ENCODE measurements at places on chromosomes 3 and 15.

GRCh38 chr3:16936233-16936632 is 51.5 kb downstream of the PLCL2 start:
- DNase-seq, result no peak

- DNase-seq, result no peak
Observed at GRCh38 chr15:64444836-64445235, 15.5 kb upstream of the ZNF609 start.

DNA sequence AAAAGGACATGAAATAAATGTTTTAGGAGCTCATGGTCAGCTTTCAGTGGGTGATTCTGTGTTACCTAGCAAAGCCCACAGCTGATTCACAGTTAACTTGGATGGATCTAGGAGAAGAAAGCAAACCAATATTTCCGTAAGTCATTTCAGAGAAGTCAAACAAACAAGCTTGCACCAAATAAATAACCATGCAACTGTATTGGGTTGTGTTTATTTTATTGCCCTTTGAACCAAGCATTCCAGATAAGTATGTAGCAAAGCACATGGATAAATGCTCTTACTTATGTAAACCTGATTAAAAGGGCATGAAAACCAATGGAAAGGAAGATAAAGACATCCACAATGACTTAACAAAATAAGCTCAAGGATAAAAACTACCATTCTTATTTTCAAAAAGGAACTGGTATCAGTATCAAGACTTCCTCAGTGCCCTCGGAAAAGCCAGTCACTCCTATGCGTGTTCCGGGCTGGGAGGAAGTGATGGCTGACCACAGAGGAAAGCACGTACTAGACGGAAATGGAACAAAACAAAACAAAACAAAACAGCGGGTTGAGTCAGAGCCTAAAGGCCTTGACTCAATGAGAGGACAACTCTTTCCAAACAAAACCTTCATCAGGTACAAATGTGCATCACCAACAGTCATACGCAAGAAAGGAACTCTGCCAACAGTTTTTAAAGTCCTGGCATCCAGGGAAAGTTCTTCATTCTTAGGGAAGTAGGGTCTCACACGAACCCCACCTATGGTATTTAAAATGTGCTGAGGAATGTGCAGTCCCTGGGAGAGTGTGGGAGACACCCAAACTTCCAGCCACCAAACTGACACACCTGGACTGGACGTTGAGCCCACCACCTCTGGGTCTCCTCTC is 103.3 kb downstream of the SNRK start:
- peak; percentile 15 for DNase-seq

GRCh38 chr3:124246949-124247348 is 255.0 kb upstream of the ROPN1 start:
- DNase-seq, result no peak

DNA sequence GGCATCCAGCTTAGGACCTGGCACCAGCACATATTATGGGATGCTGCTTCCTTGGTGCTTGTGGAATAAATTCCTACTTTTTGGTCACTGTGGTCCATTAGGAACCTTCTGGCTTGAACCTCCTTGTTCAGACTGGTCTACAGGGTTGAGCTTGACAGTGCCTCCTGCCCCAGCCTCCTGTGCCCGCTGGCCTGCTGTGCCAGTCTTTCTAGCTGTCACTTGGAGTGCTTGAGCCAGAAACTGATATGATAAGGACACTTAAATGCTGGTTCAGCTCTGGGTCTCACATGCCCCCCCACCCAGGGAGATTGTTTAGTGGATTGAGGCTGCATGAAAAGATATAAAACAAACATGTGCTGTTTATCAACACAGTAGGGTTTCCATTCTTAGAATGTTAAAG is 147.8 kb downstream of the SLCO3A1 start:
- no peak for DNase-seq

DNA sequence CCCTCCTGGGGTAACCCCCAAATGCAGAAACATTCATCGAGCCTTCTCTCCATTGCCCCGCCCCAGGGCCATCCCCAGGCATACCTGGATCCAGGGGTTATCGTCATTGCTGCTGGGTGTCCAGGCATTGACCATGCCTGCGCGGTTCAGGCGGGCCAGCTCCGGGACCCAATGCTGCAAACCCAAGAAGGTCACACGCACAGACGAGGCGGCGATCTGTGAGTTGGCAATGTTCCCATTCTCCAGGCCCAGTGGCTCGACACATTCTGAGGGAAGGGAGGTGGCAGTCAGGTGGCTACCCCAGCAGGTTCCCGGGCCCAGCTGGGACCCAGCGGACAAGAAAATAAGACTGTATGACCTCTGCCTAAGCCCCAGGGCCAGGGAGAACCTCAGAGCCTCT is 6.1 kb downstream of the MFGE8 start:
- no peak for DNase-seq

- DNase-seq, result no peak
Observed at GRCh38 chr3:147903026-147903425, 493.9 kb downstream of the ZIC1 start.

GRCh38 chr3:197749315-197749600 is 425 bp upstream of the FYTTD1 start:
- no peak for DNase-seq

DNA sequence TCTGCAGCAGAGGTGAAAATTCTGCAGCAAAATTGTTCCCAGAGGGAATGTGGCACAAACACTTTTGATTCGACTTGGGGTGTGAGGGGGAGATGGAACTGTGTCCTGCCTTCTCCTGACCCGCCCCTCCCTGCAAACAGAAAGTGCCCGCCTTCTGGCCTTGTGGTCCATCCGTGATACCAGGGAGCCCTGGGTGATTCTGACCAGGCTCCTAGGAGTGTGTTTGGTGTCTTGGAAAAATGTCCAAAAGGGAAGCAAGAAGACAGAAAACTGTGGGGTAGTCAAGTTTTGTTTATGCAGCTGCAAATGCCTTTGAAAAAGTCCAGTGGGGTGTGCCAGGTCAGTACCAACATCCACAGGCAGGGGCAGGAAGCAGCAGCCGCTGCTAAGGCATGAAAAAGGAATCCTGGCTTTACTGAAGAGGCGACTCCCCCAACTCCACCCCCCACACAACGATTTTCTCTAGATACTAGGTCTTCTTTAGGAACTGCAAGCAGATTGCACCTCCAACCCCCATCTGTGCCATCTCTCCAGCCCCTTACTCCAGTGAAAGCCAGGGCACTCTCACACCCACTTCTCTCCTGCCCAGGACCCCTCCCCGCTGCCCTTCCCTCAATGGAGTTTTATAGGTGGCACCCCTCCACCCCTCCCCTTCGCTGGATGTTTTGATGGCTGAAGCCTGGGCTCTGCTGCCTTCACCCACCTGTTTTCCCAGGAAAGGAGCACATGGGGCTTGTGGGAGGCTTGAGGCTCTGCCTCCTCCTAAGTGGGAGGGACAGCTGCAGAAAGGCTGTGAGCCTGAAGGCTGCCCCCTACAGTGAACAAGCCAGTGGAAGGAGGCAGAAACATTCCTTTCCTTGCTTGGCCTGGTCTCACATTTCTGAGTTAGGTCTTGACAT is 82.4 kb upstream of the HERC1 start:
- DNase-seq, result no peak

DNA sequence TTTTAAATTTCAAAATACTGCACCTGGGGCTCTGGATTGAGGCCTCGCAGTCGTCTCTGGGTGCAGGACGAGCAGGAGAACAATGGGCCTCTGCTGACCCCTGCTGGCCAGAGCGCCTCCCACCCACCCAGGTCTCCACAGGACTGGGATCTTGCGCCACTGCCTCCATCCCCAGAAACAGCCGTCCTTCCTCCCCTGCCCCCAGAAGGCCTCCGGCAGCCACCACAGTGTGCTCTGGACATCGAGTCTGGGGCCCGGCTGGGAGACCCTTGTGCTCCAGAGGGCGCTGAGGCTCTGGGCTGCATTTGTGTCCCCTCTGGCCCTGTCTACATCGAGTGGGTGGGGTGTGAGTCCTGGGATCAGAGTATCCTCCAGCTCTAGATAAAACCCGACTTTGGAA is 6.7 kb upstream of the ACSBG1 start:
- peak; percentile 45 for DNase-seq

DNA sequence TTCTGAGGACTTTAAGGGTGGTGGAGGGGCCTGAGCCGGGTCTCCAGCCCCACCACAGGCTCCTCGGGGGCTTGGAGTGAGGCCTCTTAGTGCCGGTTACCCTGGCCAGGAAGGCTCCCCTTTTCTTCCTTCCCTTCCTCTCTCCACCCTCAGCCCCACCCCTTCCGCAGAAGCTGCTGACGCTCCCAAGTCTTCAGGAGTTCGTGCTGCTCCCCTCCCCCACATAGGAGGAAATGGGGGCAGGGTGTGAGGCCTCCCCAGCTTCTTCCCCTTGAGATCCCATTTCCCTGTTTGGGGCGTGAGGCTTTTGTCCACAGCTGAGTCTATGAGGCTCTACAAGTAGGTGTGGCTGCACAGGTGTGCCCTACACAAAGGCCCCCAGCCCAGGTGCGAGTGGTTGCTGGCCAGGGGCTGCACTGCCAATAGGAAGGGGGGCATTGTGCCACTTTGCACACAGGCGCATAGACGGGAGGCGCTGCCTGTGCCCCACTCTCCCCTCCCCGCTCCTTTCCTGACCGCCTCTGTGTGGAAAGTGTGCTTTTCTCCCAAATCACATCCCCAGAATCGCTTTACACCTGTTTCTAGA is 915 bp upstream of the CALML4 start:
- DNase-seq, result no peak

DNA sequence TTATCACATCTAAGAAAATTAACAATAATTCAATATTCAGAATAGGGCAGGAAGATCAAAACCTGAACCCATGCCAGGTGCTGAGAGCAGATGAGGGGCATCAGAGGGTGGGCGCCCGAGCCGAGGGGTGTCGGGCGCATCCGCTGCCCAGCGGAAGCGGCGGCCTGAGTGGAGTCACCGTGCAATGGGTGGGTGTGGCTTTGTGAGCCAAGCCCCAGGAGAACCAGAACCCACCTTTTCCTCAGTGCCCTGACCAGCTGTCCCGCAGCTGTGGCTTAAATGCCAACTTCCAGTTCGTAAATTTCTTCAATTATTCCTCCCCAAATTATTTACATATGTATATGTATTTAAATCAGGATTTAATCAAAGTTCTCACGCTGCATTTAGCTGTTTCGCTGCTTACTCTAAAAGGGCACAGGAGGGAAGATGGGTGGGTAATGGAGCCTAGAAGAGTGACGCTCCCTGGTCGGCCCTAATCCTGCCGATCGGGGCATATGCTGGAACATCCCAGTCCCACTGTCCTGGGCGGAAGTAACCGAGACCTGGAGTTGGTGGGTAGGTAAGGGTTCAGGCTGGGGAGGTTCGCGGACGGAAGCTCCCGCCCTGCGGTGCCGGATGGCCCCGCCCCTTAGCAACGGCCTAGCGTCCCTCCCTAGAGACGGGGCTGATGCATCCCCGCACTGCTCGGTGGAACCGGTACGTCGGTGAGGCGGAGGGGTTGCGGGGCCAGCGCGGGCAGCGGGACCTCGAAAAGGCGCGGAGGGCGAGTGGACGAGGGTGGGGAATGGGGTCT is 1.3 kb downstream of the DNAH1 start:
- peak; percentile 48 for DNase-seq

DNA sequence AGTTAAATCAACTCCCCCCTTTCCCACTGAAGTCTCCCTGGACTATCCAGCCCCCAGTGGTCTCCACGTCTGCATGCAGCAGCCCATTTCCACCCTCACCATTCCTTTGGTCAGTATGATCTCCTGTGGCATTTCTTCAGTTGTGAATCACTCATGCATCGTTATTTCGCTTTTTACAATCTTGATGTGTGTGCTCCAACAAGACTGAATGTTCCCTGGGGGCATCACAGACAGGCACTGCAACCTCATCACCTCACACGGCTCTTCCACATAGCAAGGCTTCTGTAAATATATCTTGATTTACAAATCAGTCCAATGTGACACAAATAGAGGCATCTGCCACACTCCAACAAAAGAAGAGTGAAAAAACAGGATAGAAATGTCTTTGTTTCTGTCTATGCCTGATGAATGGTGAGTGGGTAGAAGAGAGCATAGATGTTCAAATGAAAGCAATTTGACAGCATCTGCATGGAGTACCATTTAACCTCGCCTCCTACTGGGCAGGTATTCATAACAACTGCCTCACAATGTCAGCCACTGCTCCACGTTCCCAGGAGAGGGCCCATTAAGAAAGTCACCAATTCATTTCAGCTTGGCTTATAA is 5.2 kb downstream of the HEG1 start:
- DNase-seq, result no peak

GRCh38 chr15:69523010-69524001 is 70.7 kb downstream of the RPLP1 start:
- peak; percentile 39 for DNase-seq

- DNase-seq, result no peak
Observed at GRCh38 chr15:85547386-85547785, 167.0 kb downstream of the AKAP13 start.

GRCh38 chr3:8900869-8901268 is 62.4 kb downstream of the RAD18 start:
- DNase-seq, result no peak

GRCh38 chr3:79751703-79752102 is 16.1 kb downstream of the ROBO1 start:
- no peak for DNase-seq

DNA sequence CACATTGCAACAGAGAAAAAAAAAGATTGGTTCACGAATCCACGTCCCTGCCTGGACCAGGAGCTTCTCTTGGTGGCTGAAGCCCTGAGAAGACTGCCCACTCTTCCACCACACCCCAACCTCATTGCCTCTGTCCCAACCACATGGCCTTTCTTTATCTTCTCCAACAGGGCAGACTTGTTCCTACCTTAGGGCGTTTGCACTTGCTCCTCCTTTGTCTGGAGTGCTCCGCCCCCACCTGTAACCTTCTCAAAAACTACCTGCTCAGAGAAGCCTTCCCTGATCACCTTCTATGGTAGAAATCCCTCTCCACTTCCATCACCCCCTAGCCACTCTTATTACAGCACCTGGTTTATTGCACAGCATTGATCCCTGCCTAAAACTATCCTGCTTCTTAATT is 64.7 kb downstream of the ITGA11 start:
- DNase-seq, result no peak

GRCh38 chr3:186241910-186242821 is 119.9 kb downstream of the DGKG start:
- DNase-seq, result no peak

- no peak for DNase-seq
Observed at GRCh38 chr3:124409650-124410275, 320.5 kb upstream of the UMPS start.

DNA sequence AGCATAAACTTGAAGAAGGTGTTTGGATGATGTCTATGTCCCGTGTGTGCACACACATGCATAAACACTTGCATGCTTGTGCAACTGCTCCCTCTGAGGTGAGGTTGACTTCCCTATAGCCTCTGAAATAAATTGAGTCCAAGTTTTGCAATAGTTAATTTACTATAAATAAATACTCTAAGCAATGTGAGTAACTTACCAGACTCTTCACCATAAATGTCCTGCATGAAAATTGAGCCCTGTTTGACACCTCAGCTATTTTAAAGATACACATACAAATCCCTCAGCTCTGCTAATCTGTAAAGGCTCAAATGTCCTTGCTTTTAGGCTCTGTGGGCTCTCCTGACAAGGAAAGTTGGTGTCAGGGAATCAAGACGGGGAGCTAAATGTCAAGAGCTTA is 37.1 kb downstream of the GJD2 start:
- no peak for DNase-seq
